Midbrain (tissue), 1 donor: ENCODE measurements at places on chromosomes 7 and 10.

DNA sequence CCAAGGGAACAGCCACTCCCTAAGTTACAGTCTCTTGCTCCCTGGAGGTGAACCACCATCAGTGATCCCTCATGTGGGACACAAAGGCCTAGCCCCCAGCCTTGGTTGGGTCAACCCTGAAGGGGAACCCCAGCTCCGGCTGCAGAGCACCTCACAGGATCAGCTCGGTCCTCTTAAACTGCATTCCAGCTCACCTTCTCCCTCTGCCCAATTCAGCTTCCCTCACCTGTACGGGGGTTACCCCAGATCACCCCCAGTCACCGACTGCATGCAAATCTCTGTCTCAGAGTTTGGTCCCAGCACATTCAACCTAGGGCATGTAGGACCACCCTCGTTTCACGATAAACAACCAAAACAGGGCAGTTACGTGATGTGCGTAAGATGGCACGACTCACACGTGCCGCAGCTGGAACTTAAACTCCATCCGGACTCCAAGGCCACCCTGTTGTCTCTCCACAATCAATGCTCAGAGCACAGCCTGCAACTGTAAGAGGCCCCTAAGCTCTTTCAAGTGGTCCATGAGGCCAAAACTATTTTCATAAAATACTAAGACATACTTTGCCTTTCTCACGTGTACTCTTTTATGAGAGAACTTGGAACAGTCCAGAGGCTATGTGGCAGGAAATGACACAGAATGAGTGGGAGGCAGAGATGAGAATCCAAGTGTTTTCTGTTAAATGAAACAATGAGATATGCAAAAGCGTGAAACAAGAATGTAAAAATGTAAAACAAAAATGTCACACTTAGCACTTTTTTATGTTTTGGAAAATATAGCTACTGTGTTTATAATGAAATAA is 285.2 kb downstream of the PTPRN2 start:
- DNase-seq, result no peak

DNA sequence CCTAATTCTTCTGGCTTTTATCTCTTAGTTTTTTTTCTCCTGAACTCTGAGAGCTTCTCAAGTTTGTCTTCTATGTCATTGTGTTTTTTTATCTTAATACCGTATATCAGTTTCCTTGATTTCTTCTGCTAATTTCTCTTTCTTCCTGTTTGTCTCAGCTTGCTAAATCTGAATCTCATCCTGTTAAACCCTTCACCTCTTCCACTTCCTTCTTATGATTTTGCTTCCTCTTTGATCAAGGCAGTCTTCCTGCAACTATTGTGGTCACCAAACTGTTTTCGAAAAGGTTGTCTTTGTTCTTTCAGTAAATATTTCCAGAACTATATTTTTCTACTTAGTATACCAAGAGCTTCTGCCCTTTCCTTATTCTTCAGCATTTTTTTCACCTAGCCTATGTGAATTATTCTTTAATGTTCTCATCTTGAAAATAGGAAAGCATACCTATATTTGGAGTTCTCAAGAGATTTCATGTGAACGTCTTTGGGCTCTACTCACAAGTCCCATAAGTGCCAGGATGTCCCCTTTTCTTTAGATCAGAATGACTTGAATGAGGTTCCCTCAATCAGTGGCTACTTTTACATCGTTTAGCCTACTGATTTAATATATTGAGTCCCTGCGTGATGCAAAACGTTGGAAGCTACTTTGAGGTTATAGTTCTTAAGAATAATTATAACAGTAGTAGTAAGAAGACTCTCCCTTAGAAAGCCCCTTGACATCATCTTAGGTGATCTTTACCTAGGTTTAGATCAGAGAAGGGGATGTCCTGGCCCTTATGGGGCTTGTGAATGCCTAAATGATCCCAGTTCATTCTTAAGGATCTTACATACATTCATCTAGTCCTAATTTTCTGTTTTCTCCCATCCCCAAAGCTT is 415.4 kb upstream of the AUTS2 start:
- DNase-seq, result no peak

DNA sequence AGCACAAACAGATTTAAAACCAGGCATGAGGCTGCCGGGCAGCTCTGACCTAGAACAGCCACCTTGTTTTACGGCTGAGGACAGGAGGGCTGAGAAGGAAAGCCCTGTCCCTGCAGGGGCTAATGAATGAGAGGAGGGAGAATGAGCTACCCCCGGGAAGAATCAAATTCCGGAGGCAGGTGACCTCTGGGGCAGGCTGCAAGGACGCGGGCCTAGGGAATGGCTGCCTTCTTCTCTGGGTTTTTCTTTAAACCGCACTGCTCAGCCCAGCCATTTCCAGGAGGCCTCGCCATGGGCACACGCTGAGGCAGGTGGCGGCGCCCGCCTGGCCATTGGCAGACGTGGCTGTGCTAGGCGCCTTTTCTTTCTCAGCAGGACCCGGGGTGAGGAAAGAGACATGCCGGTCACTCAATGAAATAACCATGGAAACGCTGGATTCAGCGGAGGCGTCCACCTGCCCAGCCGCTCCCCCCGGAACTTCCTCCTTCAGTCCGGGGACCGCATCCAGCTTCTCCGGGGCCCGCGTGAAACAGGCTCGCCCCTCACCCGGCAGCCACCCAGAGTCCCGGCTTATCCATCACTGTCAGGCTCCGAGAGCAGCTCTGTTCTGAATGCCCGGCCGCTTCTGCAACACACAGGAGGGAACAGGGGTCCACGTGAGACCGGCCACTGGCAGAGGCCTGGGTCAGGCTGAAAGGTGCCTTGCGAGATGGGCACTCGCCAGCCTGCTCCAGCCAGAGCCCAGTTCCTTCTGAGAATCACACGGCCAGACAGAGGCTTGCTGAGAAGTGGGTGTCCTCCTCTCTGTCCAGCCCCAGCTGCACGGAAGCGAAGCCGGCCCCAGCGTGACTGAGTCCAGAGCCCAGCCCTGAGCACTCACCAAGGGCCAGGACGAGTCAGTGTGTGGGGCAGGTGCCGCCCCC is 82.1 kb downstream of the PDGFA start:
- DNase-seq, result peak; percentile 67

- DNase-seq, result no peak
Observed at GRCh38 chr10:132120200-132120599, 54.5 kb downstream of the JAKMIP3 start.

DNA sequence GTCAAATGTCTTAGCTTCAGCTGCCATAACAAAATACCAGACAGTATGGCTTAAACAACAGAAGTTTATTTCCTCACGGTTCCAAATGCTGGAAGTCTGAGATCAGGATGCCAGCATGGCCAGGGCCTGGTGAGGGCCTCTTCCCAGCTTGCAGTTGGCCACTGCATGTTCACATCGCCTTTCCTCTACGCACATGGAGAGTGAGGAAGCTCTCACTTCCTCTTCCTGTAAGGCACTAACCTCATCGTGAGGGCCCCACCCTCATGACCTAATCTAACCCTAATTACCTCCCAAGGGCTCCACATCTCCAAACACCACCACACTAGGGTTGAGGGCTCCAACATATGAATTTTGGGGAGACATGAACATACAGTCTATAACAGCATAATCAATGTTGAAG is 14.4 kb downstream of the ZNF33B start:
- DNase-seq, result no peak

- DNase-seq, result peak; percentile 32
Observed at GRCh38 chr10:69335063-69335587, 56.8 kb downstream of the HK1 start.
